ENCODE measurements at places on chromosomes 7 and 10.

GRCh38 chr10:4301291-4302045, 516.5 kb upstream of the KLF6 start:
- no peak for DNase-seq
- no peaks in the 10 kb centered on the region for H3K27me3 ChIP-seq
- H3K27ac ChIP-seq, result no peak overlapping the region
- H3K4me3 ChIP-seq, result no peak overlapping the region
- no peaks in the 10 kb centered on the region for H3K36me3 ChIP-seq

DNA sequence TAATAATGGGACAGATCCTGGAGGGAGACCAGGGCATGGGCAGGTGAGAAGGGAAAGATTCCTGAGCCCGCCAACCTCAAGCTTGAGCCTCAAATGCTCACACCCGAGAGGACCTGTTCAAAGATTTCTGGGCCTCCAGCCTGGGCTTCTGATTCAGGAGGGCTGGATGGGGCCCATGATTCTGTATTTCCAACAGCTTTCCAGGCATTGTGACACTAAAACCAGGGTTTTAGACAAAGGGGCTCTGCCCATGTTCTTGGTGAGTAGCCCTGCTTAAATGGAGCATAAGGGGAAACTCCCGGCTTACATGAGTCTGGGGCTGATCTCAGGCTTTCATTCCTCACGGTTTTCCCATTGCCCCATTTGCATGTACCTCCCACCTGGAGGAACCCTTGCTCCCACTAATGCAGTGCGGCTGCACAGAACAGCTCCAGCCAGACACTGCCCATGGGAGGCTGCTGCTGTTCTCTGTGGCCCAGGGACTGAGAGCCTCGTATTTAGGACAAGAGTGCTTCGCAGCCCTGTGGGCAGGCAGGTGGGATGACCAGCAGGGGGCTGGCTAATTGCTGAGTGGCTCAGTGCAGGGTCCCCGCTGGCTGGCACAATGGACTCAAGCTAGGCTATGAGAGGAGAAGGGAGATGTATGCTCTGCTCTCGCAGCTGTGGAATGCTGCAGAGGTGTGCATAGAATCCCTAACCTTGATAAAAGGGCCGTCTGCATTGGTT, 135.3 kb upstream of the COBL start:
- H3K27ac ChIP-seq, result no peak overlapping the region
- H3K4me3 ChIP-seq, result no peak overlapping the region
- no peaks in the 10 kb centered on the region for H3K4me1 ChIP-seq
- H3K36me3 ChIP-seq, result no peaks in the 10 kb centered on the region
- no peak for DNase-seq
- no peaks in the 10 kb centered on the region for H3K27me3 ChIP-seq

- H3K36me3 ChIP-seq, result no peaks in the 10 kb centered on the region
- no peak overlapping the region for H3K27ac ChIP-seq
- no peaks in the 10 kb centered on the region for H3K27me3 ChIP-seq
- H3K4me3 ChIP-seq, result no peak overlapping the region
- H3K4me1 ChIP-seq, result no peaks in the 10 kb centered on the region
Observed at GRCh38 chr7:54690050-54690443, 69.0 kb downstream of the SEC61G start.

DNA sequence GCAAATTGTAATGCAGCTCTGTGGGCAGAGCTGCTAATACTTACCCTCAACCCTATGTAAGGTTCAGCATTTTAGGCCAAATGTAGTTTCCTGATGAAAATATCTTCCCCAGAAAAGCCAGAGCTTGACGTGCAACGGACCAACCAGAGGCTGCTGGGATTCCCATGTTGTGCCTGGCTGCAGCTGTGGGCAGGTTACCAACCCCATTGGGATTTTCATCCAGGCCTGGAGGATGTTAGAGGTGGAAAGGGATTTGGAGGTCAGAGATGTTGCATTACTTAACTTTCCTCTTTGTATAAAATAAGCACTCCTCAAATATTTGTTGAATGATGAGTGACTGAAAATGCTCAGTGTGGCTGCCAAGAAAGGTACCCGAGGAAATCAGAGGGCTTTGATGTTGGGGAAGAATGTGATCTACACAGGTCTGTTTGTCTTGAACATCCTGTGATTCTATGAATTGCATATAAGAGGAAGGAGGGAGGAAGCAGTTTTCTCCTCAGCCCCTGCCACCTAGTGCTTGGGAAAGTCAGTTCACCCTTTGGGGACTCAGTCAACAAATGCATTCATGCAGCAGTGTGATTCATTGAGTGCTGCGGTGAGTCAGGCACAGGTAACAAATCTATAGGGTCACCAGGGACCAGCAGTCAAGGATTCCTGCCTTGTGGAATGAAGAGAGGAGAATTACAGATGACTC, 487.2 kb downstream of the RPS24 start:
- no peak overlapping the region for H3K27ac ChIP-seq
- H3K27me3 ChIP-seq, result no peaks in the 10 kb centered on the region
- no peak overlapping the region for H3K4me3 ChIP-seq
- no peaks in the 10 kb centered on the region for H3K4me1 ChIP-seq
- DNase-seq, result peak; percentile 15

Data from natural killer cell (primary cell).